ENCODE measurements at places on chromosomes 4 and X.

GRCh38 chrX:105006996-105007395 is 213.5 kb downstream of the TEX13A start:
- no peak for DNase-seq

DNA sequence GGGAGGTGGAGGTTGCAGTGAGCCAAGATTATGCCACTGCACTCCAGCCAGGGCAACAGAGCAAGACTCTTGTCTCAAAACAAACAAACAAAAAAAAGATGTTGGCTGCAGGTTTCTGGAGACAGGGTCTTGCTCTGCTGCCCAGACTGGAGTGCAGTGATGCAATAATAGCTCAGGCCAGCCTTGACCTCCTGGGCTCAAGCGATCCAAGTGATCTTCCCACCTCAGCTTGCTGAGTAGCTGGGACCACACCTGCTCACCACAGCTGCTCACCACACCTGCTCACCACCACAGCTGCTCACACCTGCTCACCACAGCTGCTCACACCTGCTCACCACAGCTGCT is 29.9 kb upstream of the CPLX1 start:
- DNase-seq = no peak

- no peak for DNase-seq
These were observed 238.9 kb downstream of the SLC7A11 start for GRCh38 chr4:138003248-138003647.

- DNase-seq = no peak
These were observed 43.6 kb downstream of the TSC22D3 start for GRCh38 chrX:107731831-107732502.

DNA sequence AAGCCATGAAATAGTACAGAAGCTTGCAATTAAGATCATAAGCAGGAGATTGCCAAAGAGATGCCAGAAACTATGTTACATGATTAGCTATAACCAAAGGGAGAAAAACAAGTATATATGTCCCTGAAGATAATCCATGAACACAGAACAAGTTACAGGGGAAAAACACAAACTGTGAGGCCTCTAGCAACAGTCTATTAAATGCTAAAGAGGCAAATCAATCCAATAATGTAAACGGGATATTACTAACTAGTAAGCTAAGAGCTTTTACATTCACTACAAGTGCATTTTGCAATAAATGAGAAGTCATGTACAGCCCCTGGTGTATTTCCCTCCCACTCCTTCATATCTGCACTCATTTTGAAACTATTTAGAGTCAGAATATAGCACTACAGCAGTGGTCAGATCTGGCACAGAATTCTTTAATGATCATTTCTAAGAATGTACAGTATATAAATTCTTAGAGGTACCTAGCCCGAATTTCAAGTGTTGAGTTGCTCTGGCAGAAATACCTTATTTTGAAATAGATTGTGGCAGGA is 449.8 kb upstream of the SMIM31 start:
- DNase-seq = no peak

DNA sequence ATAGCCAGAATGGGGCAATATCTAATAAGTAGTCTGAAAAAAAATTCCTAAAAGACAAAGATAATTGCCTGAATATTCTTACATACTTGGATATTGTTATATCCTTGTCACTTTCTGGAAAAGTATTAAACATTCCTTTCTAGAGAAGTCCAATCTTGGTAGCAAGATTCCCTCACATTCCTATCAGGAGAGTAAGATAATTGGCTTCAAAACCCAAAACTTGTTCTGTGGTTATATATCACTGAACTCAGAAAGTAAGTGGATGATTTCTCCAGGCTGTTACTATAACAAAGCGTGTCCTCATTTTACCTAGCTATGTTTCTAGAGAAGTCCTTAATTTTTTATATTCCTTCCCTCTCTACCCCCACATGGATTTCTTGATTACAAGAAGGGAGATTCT is 46.0 kb upstream of the TEX13A start:
- DNase-seq = no peak

DNA sequence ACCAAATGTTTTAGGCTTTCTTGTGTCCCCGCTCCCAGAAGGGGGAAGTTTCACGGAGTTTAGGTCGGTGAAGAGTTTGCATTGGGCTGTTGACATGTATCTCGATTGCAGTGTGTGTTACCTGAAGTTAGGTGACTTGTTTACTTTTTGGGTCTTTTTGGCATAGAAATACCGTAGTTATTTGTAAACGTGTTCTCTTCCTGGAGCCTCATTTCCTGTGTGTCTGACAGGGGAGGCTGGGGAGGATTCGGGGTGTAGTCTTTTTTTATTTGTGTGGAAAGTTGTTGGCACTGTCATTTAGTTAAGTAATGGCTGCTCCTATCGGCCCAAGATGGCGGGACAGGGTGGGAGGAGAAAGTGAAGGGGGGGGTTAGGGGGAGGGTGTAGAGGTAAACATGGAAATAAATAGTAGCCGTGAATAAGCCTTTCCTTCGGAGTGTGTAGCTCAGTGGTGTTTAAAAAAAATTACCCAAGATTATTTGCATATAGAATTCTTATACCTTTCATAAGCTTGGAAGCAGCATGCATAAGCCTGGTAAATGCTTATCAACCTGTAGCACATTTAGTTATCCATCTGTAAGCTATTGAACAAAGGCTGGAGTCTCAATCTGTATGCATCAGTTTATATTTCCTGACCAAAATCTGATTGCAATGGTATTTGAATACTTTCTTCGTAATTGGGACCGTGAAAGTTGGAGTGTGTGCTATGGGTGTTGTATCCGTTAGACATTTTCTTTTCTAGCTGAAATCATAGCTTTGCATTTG is 1.6 kb downstream of the KDM6A start:
- DNase-seq = peak; percentile 6

- DNase-seq = no peak
These were observed 343.6 kb downstream of the SPRY1 start for GRCh38 chr4:123740236-123740635.

DNA sequence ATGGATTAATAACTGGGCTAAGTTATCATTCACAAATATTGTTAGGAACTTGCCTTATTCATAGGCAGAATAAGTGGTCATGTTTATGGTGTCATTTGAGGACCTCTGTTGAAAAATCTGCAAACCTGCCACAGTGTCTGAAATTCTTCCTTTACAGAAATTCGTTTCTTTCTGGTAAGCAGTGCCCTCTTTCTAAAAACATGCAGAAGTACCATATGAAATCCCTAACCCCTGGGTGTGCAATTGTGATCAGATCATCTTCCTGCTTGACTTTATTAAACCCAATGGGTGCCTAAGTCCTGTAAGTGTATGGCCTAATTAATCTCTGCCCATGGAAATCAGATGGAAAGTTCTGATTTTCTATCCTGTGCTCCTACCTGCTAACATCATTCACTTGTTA is 4.4 kb upstream of the HTATSF1 start:
- DNase-seq = no peak

DNA sequence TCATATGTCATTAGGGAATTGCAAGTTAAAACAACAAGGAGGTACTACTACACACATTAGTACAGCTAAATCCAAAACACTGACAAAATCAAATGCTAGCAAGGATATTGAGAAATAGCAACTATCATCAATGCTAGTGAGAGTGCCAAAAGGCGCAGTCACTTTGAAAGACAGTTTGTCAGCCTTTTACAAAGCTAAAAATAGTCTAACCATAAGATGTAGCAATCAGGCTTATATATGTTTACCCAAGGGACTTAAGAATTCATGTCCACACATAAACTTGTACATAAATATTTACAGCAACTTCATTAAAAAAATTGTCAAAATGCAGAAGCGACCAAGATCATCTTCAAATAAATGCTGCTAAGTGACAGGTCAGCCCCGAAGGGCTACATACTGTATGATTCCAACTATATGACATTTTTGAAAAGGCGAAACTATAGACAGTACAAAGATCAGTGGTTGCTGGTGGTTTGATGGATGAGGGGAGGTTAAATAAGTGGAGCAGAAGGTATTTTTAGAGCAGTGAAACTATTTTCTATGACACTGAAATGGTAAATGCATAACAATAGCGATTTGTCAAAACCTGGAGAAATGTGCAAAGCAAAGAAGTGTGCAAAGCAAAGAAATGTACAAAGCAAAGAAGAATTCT is 704.8 kb downstream of the ARAP2 start:
- no peak for DNase-seq

DNA sequence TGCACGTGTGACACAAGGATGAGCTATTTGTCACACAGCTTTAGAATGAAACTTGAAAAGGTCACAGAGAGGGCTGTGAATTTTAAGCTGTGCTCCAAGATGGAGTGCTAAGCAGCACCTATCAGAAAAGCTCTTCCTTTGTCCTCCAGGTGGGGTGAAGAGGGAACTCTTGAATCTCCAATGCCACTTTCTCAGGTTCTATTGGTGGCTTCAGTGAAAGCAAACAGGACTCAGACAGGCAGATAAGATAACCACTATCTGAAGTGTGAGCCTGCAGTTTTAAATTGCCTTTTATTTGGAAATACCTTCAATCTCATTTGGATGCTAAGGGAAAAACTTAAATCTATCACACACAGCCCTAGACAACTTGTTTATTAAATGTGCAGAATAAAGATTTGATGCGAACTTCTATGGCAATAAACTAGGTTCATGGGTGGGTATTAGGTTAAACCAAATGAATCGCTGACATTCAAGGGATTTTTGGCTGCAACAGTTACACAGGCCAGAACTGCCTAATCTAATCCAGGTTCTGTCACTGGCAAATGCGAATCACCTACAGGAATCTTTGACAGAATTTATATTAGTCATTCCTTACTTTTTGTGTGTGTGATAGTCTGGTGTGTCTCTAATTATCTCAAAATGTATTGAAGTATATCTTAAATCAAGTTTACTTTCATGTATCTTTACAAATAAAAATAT is 13.6 kb upstream of the PDGFRA start:
- DNase-seq = peak; percentile 6

DNA sequence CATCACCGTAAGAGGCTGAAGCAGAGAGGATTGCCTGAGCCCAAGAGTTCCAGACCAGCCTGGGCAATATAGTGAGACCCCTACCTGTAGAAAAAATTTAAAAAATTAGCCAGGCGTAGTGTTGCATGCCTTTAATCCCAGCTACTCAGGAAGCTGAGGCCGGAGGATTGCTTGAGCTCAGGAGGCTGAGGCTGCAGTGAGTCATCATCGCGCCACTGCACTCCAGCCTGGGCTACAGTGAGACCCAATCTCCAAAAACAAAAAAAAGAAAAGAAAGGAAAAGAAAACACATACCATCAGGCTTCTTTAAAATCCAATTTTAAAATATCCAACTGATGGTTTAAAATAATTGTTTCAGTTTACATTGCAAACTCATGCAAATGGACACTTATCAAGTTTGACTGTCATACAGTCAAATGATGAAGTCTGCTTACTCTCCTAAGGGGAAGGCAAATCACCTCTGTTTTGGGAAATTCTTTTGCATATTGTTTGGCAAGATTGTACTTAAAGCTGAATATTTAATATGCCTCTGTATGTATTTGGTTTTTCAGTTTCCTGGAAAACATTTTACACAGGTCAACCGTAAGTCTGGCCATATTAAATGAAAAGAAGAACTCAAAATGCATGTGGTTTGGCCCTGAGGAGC is 23.7 kb upstream of the TENM3 start:
- no peak for DNase-seq

DNA sequence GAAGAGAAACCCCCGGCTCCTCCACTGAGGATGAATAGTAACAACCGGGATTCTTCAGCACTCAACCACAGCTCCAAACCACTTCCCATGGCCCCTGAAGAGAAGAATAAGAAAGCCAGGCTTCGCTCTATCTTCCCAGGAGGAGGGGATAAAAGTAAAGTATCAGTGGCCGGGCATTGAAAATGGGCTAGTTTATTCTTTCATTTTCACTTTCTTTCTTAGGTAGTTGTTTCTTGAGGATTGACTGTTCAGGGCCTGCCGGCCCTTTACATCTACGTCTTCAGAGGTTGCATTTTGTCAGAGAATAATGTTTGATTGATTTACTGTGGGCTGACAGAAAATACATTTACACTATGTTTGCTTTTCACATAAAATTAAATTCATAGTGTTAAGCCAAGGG is 27.1 kb downstream of the PAK3 start:
- DNase-seq = no peak

DNA sequence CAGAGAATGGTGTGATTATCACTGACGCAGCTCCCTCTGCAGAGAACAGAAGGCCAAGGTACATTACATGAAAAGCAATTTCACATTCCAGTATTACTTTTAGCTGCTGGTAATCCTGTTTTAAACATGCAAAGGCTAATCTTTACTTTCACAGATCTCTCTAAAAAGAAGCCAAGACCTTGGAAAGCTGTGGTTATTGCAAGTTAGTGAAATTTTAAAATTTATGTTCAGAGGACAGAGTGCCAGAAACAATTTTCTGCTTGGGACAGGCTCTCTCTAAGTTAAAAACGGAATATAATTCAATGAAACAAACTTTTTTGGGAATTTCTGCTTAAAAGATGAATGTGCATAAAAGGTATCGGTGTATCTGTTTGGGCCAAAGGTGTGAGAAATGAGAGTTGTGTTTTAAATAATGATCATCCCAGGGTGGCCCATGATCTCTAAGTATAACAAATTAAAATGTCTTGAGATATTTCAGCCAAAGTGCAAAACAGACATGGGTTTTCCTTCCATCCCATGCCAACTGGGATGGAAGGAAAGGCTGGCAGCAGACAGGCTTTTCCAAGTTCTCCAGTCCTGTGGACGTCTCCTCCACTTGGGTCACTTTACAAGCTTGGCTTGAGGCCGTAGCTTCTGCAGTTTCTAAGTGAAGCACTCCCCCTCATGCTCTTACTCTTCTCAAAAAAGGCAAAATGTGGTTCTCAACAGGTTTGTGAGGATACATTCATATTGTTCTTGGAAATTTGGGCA is 118.0 kb downstream of the DRD5 start:
- DNase-seq = no peak

- no peak for DNase-seq
These were observed 181.4 kb upstream of the MXRA5 start for GRCh38 chrX:3527811-3528210.

GRCh38 chrX:105533951-105534350 is 288.4 kb upstream of the NRK start:
- DNase-seq = no peak

DNA sequence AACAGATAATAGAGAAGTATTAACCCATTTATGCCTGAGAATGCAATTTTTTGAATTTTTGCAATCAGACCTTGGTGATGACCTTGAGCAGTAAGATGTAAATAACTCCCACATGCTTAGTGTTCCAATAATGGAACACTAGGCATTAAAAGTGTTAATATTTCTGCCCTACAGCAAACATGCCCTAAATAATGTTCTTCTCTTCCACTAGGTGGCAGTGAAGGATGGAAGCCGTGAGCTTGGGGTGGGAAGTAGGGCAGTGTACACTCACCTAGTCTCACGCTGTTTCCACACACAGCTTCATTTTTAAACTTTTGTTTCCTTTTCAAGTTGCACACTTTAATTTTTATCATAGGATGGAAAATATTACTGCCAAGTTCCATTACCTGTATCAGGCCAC is 613.1 kb upstream of the HS3ST1 start:
- no peak for DNase-seq
